ENCODE measurements at places on chromosomes 6 and 20.
A peak's percentile ranks its signal among the peaks of the same experiment; 100 is the strongest.

DNA sequence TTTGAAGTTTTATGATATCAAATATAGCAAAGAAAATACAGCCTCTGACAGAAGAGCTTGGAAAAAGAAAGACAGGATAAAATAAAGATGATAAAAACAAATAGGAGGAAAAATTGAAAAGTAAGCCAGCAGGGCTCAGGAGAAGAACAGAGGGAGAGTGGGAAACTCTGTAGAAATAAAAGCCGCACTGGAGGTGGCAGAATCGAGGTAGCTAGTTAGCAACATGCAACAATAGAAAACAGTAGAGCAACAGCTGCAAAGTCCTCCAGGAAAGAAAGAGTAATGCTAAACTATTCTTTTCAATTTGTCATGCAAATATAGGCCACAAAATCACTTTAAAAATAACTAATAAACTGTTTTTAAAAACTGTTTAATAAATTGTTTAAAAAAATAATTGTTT, 28.8 kb downstream of the HBS1L start:
- H3K27me3 ChIP-seq = no peaks in the 10 kb centered on the region
- no peak overlapping the region for H3K27ac ChIP-seq
- H3K4me1 ChIP-seq = no peaks in the 10 kb centered on the region
- H3K36me3 ChIP-seq = no peaks in the 10 kb centered on the region
- no peak overlapping the region for H3K4me3 ChIP-seq
- DNase-seq = no peak

DNA sequence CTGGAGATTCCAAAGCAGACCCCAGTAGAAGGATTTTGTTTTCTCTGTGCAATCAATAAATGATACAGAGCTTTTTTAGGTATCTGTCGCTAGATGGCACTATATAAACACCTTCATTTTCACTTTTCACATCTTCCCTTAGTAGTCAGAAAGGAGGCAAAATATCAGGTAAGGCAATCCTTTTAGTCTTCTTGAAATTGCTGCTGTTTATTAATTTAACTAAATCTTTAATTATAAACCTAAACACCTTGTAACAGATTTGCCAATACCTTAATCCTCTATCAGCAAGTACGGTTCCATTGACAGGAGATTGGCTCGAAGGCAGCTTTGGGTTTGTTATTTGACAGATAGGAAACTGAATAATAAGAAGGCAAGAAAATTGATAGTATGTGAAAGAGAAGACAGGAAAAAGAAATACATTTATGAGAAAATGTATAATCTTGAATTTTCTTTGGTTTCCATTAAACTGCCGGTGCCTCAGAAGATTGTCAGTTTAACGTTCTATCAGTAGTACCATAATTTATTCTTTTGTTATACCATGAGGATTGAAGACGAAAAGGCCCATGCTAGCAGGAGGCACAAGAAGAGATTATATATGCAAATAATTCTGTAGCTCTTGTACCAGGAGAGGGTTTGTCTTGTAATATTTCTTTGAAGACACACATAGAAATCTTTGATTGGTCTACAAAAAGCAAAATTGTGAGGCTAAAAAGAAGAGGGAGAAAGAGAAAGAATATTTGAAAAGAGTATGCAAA, 23.5 kb upstream of the IBTK start:
- H3K4me1 ChIP-seq = no peaks in the 10 kb centered on the region
- H3K4me3 ChIP-seq = no peak overlapping the region
- no peaks in the 10 kb centered on the region for H3K27me3 ChIP-seq
- H3K27ac ChIP-seq = no peak overlapping the region

GRCh38 chr6:149368065-149368464, 32.0 kb upstream of the SUMO4 start:
- no peak overlapping the region for H3K4me3 ChIP-seq
- no peaks in the 10 kb centered on the region for H3K36me3 ChIP-seq
- no peaks in the 10 kb centered on the region for H3K4me1 ChIP-seq
- no peaks in the 10 kb centered on the region for H3K27me3 ChIP-seq
- no peak overlapping the region for H3K27ac ChIP-seq

DNA sequence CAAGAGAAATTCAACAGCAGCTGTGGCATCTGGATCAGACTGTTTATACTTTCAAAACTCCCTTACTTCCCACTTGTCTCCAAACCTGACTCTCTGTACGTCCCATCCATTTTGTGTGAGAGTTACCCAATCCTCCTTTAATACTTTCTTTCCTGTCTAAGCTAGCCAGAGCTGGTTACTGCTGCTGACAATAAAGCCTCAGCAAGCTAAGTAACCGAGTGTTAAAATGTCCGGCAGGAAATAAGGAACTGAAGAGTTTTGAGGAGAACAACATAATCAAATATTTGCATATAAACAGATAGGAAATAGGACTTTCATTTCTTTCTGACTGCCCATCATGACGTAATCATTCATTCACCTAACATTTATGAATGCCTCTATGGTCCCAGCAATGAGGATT, 11.6 kb downstream of the TMEM30A start:
- peaks cover 20% of the 10 kb centered on the region for H3K4me1 ChIP-seq
- H3K27me3 ChIP-seq = no peaks in the 10 kb centered on the region
- DNase-seq = no peak
- H3K27ac ChIP-seq = peak overlapping the region; percentile 26
- H3K36me3 ChIP-seq = no peaks in the 10 kb centered on the region

DNA sequence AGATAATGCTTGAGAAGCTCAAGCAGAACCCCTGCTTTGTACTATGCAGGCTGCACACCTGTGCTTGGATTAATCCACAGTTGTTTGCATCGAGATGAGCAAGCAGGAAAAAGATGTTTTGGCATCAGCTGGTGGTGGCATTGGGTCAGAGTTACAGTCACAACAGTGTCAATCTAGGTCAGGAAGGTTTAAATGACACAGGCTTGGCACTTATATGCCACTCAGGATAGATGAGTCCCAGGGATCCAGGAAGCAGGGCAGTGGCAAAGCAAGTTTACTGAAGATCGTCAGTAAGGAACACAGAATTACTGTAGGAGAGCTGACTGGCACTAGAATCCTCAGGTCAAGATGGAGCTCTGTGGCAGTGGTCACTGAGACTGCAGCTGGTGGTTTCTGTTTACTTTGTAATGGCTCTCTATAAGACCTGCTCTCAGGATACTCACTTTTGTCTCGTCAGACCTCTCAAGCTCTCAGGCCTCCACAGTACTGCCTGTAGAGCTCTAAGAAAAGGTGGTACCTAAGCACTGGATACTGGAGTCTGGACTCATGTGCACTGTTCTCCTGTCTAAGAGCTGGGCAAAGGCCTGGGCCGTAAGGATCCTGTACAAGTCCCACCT, 110.1 kb upstream of the HS3ST5 start:
- DNase-seq = no peak
- no peaks in the 10 kb centered on the region for H3K36me3 ChIP-seq
- H3K27ac ChIP-seq = no peak overlapping the region
- H3K4me3 ChIP-seq = no peak overlapping the region

DNA sequence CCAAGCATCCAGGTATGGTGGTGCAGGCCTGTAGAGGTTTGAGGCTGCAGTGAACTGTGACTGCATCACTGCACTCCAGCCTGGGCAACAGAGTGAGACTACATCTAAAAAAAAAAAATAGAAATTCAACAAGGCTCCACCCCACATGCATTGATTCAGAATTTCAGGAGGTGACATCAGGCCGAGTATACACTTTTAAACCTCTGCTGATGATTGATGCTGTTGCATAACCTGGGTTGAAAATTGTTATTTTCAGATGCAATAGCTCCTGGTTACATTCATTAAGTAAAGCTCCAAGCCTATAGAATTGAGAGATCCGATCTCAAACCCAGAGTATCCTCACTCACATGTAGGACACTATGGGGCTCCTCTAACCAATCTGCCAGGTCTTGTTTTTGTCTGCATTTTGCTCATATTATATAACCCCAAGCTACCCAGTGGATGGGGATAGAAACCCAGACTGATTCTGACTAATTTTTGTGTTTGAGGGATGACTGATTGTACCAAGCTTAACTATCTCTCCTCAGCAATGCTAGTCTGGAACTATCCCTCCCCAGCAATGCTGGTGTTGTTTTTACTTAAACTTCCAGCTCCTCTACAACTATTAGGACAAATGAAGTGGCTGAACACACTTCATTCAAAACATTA, 123.5 kb upstream of the PREP start:
- no peaks in the 10 kb centered on the region for H3K4me1 ChIP-seq
- no peak overlapping the region for H3K4me3 ChIP-seq
- H3K36me3 ChIP-seq = no peaks in the 10 kb centered on the region
- no peak for DNase-seq
- no peak overlapping the region for H3K27ac ChIP-seq
- H3K27me3 ChIP-seq = no peaks in the 10 kb centered on the region

Data from fibroblast of lung (primary cell).